ENCODE measurements at places on chromosomes 2 and 18. TPM values are rescaled to one million over a fixed set of nuclear protein-coding genes. Genes with fewer than 3 reads are reported as not detected.
A peak's percentile ranks its signal among the peaks of the same experiment; 100 is the strongest.

GRCh38 chr2:229470781-229471180 lies 199.7 kb upstream of the PID1 start:
- DNase-seq, result no peak

DNA sequence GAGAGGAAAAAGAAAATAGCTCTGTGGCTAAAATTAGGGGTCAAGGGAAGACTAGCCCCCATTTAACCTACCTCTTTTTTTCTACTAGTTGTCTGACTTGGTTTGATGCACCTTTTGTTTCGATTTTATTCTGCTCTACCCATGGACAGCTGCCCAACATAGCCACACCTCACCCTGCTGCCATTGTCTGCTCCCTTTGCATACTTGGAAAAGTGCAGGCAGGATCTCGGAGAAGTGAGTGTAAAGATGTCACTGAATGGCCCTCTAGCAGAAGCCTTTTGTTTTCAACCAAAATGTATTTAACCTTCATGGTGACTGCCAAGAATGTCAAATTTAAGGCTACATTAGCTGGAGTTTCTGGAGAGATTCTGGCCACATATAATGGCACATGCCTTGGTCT lies 62.9 kb downstream of the SETBP1 start:
- no peak for DNase-seq

GRCh38 chr2:20350041-20350712 lies 467 bp downstream of the PUM2 start:
- no peak for DNase-seq

GRCh38 chr2:46703588-46703987 lies 212.0 kb downstream of the MCFD2 start:
- DNase-seq, result no peak

- no peak for DNase-seq
Observed at GRCh38 chr2:238233625-238234024, 6.2 kb downstream of the HES6 start.

GRCh38 chr18:8277270-8277669 lies 332.0 kb upstream of the RAB12 start:
- no peak for DNase-seq

DNA sequence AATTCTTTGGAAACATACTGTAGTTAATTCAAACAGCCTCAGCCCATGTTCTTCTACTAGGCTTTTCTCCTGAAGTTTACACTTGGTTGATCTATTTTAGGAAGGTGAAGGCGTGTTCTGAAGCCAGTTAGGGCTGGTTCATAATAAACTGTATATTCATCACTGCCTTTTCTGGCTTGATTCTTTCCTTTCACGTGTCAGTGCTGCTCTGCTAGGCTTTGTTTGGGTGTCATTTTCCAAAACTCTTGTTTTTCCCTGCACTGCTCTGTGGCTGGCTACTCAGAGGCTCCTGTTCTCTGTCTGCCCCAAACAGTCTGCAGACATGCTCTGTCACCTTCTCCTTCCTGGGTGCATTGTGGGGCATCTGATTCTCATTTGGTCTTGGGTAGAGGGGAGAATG lies 136.1 kb downstream of the PARD3B start:
- DNase-seq, result no peak

DNA sequence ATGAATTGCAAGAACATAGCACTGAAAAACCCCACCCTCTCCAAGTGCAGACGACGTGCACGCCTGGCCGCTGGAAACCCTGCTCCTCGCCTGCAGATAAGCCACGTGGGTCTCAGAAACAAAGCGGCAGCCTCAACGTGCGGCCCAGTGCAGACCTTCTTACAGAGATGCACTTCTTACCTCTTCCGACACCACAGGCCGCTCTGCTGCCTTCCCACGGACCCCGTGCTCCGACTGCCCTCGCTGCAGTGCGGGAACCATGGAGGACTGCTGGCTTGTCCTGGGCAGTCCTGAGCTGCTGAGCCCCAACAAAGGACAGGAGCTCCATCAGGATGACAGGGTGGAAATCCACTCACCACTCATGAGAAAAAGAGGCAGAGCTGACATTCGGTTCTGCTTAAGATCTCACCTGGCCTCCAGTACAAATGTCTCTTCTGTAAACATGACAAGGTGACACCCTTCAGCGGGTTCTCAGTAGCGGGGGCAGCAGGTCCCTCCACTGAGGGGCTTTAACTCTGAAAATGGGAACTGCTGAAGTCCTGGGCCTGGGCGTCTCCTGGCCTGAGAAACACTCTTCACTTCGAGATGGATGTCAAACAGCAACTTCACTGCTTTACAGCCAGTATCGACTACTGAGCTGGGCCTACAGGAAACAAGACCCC lies 6.2 kb downstream of the COPS9 start:
- no peak for DNase-seq

- DNase-seq, result peak; percentile 16
Observed at GRCh38 chr2:187499941-187500532, 52.0 kb upstream of the CALCRL start.

Gene COLEC11
- 3.0 TPM for polyA plus RNA-seq

DNA sequence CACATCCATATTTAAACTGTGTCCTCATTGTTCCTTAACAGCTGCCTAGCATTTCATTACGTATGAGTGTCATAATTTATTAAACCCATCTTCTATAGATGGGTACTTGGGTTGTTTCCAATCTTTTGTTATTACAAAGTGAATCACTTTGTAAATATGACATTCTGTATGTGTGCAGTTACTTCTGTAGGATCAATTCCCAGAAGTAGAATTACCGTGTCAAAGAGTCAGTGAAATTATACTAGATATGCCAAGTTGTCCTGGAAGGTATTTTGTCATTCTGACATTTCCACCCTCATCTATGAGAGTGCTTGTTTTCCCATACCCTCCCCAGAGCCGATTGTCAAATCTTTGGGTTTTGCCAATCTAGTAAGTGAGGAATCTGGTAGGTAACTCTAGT lies 194.5 kb upstream of the APCDD1 start:
- no peak for DNase-seq

Gene CERKL
- 18.3 TPM for polyA plus RNA-seq

DNA sequence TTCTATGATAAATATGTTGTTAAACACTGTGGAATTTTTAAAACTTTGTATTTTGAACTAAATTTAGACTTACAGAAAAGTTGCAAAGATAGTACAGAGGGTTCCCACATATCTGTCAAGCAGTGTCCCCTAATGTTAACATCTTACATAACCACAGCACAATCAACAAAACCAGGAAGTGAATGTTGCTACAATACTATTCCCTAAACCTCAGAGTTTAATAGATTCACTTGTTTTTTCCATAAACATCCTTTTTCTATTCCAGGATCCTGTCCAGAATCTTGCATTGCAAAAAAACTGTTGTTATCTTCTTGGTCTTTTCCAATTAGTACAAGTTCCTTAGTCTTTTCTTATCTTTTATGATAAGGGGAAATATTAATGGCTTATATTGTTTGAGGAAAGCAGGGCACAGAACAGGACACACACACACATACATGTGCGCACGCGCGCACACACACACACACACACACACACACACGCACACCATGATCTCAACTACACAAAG lies 251.1 kb upstream of the TRIB2 start:
- no peak for DNase-seq

GRCh38 chr2:205079173-205079572 lies 533.9 kb downstream of the PARD3B start:
- DNase-seq, result no peak

- DNase-seq, result no peak
Observed at GRCh38 chr2:170121689-170122088, 56.3 kb upstream of the MYO3B start.

DNA sequence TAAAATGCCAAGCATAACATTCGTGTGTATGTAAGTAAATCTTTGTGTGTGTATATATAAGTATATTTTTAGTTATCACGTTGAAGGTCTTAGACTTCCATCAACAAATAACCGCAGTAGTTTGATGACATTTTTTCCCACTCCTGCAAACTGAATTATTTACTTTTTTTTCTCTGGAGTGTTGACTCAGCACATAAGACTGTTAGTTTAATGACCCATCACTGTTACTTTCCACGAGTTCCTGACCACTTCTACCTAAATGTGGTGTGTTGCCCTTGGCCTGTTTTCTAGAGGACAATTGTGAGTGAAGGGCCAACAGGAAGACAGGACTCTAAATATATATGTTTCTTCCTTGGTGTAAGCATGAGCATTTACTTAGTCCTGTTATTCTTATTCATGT lies 71.3 kb upstream of the TXNDC2 start:
- no peak for DNase-seq

DNA sequence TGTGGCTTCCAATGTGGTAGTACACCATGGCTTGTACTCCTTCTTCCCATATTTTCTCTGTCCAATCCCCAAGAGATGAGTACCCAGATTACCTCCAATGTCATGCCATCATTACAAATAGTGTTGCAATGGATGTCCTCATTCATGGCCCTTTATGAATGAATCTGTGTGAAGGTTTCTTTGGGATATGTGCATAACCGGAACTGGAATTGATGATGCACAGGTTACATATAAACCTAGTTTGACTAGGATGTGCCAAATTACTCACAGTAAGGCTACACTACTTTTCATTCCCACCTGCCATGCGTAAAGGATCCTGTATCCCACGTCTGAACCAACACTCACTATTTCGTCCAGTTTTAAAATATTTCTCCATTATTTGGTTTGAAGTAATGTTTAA lies 173.9 kb upstream of the CXCR4 start:
- no peak for DNase-seq

GRCh38 chr2:204544961-204545860 lies at the start of gene PARD3B:
PARD3B (plus strand) TSS chr2:204545475; CDS start chr2:204546000, 525 bp downstream.
- DNase-seq, result peak; percentile 53

DNA sequence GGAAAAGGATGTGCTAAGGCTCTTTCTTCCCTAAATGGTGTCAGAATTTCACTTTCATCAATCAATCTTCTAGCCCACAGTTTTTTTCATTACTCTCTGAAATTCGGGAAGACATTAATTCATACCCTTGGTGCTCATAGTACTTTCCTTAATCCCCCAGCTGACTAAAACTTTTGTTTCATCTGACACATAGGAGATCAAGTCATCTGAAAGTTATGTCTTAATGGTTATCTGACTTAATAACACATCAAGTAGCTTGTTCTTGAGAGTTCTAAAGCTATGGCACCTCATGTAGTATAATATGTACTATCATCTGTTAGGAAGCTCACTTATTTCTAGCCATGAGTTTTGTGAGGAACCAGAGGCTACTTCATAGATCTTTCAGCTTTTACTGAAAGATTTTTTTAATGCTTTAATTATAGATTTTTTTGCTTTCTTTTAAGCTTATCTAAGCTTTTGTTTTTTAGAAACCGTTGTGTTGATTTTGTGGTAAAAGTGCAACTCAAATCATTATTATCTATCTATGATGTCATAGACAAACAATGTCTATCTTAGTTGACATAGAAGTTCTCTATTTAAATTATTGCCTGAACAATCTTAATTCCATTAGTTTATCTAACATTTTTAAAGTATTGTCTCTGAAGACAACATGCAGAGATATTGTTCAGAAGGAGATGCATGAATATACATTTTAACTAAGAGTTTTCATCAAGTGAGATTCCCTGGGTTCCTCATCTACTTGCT lies 93.6 kb upstream of the UBXN4 start:
- no peak for DNase-seq

- no peak for DNase-seq
Observed at GRCh38 chr18:79396431-79397246, 909 bp downstream of the NFATC1 start.

Gene PNO1
- 17.0 TPM for polyA plus RNA-seq

DNA sequence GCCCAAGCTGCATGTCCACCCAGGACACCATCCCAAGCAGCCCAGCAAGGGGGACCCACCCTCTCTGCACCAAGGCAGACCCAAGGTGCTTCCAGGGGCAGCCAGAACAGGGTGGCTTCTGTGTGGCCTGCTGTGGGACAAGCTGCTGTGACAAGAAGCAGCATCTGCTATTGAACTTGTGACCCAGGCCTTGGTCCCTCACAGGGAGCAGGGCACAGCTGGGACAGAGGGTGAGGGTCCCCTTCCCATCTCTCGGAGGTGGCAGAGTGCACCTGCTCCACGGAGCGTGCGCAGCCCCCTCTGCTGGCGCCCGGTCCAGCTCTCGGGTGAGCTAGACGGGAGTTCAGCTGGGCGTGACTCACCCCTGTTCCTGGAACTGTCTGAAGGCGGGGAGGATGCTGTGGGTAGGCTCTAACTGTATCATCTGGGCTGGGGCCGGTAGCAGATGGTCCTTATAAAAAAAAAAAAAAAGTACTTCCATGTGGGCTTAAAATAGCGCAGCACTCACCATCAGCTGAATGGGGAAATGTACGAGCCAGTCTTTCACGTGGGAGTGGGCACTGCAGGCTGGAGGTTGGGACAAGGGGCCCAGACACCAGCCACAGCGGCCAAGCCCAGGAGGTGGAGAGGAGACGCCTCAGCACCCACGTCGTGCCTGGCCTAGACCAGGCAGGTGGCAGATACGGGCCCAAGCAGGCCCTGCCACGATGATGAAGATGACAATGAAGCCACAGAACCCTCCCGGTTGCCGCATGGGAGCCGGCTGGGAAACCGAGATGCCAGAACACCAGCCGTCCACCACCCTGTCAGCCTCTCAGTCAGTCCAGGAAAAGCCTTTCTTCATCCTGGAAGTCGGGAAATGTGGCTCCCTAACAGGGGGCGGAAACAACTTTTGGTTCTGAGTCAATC lies 136.8 kb upstream of the ID2 start:
- no peak for DNase-seq

- DNase-seq, result no peak
Observed at GRCh38 chr2:43714164-43714563, 37.9 kb upstream of the C1GALT1C1L start.

Gene SERPINB11
- not detected for polyA plus RNA-seq

- no peak for DNase-seq
Observed at GRCh38 chr2:134120733-134121630, 132.9 kb upstream of the MGAT5 start.

DNA sequence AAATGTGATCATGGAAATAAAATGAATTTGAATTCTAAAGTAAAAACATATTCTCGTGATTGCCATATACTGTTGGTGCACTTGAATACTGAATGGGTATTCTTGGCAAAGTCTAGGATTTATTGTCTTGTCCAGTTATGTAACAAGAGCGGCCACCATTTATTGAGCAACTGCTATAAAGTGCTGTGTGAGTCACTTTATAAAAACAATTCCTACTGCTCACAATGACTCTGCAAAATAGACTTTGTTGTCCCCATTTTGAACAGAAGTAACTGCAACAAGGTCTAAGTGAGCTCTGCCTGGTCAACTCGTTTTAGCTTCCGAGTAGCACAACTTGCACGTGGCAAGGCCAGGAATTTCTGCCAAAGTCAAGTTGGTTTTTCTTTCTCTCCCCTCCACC lies 995.6 kb upstream of the FANCL start:
- DNase-seq, result no peak

Gene NDUFAF7
- polyA plus RNA-seq, result 24.9 TPM

- DNase-seq, result no peak
Observed at GRCh38 chr2:100321179-100321865, 979 bp downstream of the LONRF2 start.

DNA sequence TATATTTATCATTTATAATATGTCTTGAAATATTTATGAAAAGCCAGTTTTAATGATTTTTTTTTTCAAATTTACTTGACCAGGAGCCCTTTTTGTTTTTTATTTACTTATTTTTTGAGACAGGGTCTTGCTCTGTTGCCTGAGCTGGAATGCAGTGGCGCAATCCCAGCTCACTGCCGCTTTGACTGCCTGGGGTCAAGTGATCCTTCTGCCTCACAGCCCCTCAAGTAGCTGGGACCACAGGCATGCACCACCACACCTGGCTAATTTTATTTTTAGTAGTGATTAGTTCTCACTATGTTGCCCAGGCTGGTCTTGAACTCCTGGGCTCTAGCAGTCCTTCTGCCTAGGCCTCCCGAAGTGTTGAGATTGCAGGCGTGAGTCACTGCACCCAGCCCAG lies 5.7 kb downstream of the EPB41L5 start:
- no peak for DNase-seq

- DNase-seq, result no peak
Observed at GRCh38 chr2:11711751-11712150, 34.7 kb upstream of the LPIN1 start.

Data from right renal cortex interstitium (tissue), 3 donors.